ENCODE measurements at places on chromosomes 6 and 20.

DNA sequence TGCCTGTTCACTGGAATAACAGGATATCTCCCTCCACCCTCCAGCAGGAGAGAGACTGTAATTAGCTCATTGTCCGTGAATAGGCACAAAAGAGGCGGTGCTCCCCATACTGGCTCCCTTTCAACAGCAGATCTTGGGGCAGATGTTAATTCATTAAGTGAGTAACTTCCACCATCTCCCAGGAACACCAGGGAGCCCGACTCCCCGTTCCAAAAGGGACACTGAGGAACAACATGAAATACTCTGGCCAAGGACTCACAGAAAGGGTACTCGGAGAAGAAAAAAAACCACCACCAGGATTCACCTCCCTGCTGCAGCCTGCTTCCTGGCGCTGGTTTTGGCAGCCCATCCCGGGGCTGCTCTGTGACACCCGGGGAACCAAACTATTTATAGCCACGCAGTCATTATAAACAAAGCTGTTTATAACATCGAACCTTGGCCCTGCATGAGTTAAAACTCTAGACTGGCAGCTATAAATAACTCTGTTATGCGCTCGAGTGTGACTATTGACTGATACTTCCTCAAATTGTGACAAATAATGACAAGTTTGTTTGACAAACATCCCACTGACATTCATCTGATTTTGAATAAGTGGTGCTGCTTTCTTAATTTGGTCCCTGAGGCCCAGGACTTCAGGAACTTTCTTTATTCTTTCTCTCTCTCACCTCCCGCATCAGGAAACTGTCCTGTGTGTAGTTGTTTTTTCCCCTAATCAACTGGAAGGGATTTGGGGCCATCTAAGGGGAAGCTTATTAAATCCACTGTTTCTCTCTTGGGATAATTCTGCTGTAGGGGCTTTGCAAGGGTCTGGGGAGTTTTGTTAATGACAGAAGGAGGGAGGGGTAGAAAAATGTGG, 521.6 kb downstream of the CD83 start:
- DNase-seq, result no peak

DNA sequence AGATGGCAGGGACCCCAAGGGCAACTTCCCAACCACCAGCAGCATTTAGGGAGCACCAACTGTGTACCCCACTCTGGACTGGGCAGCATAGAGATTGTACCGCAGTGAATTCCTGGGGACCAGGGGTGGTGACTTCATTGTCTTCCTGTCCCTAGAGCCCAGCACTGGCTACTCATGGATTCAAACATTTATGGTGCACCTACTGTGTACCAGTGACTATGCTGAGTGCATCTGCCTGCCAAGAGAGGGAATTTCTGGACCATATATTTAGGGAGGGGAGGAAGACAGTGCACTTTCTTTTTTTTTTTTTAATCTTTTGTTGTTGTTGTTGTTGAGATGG, 55.3 kb downstream of the UBE2V1 start:
- no peak for DNase-seq

DNA sequence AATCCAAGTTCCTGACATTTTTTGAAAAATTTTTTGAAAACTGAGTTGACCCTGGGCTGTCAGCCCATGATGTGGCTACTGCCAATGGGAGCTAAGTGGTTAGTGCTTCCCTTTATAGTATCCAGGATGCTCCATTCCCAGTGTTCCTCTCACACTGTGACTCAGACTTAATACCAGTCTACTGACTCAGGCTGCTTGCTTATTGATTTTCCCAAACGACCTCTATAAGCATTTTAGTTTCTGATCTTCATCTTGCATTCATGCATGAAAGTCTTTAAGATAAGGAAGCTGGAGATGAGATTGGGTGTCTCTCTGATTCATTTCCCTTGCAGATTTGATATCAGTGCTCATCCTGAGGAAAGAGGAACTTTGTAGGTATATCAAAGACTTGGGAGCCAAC, 560.0 kb downstream of the TBC1D32 start:
- DNase-seq, result no peak

GRCh38 chr20:63360850-63361518, at the start of gene CHRNA4:
CHRNA4 (minus strand) TSS chr20:63361349; CDS start chr20:63361165, 184 bp downstream.
- DNase-seq, result no peak

DNA sequence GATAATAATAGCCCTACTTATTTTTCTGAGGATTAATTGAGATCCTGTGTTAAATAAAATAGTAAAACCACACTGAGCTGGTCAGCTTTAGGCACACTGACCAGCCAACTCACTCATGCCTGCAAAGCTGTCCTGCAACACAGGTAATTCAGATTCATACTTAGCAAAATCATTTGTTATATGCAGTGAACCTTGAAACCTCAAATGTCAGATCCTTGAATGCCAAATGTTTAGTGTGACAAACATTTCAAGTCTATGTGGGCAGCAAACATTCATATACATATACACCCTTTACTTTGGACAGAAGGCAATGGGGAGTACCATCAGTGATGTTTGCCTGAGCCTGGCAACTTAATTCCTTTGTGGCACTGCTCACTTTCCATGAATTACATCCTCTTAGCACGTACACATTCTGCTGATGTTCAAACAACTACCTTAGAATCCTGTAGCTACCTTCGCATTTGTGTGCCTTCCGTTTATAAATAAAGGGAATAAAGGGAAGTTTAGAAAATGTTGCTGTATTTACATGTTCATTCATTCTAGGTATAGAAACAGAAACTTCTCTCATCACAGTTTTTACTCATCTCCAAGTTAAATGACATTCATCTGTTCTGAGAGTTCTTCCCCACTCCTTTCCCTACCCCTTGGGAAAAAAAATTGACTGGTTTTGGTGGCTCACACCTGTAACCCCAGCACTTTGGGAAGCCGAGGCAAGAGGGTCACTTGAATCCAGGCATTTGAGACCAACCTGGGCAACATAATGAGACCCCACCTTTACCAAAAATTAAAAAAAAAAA, 140.8 kb downstream of the ZFAND3 start:
- no peak for DNase-seq

- no peak for DNase-seq
Measured at GRCh38 chr6:1208876-1209275, 103.0 kb upstream of the FOXQ1 start.

GRCh38 chr6:157494132-157494710, 113.2 kb downstream of the ZDHHC14 start:
- DNase-seq, result no peak

DNA sequence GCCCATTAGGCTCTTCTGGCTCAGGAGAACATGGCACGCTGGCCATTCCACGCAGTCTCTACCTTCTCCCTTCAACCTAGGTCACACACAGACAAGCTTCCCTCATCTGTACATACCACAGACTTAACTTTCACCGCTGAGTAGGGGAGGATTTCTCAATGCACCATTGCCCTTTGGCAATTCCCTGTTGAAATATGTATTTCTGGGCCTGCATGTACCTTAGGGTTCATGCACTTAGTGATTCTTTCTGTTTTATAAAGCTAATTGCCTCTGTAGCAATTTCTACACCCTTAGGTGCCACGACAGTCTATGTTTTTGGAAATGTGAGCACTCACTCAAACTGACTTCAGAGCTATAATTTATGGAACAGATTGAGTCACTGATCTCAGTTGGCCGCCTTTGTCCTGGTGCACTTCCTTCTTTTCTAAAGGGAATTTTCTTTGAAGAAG, 253.8 kb upstream of the PRDM1 start:
- no peak for DNase-seq

- DNase-seq, result no peak
Measured at GRCh38 chr6:108746366-108746765, 101.9 kb upstream of the ARMC2 start.
